Astrocyte of the hippocampus (primary cell): ENCODE measurements at places on chromosomes 4 and X.

DNA sequence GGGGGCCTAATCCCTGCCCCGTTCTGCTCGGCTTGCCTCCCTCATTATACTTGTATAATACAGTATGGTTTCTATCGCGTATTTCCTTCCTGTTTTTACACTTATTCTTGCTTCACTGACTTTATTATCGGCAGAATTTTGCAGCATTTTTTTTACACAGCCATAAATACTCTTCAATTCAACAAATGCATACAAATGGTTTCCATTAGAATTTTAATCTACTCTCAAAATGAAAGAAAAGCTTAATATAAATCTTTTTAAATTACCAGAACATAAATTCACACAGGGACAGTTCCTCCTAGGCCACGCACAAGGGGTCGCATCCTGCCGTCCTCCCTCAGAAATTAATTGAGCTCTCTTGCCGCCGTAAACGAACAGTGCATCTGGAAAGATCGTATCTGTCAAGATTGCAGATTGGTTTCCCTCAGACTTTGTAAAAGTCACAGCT is 42.9 kb downstream of the DCTD start:
- DNase-seq, result no peak

DNA sequence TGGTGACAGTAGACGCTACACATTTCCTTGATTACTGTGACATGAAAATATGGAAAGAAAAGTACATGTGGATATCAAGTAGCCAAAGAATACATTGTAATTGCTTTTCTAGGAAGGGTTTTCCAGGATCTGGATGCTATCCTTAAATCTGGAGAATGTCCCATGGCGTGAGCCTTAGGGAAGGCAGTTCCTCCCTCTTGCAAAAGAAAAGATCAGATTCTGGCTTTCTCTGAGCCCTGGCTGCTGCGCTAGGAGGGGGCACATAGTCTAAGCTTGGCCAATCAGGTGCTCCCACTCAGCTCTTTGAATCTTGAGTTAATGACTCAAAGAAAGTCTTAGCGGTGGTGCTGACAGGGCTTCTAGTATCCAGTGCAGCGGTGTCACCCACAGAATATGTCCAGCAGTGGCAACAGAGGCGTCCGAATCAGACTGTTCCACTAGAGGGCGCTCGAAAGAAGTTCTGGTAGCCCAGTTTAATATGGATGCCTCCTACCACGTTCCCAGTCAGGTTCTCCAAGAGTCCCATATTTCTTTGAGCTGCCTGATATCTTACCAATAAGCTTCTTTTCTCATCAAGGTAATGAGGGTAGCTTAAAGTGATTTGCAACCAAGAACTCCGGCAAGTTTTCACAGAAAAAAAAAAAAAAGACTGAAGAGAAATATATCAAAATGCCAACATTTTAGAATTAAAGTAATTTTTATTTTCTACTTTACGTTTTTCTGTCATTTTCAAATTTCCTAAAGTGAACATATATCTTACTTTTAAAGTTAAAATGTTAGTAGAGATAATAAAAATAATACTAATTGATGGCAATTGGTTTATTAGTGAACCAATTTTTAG is 213.4 kb upstream of the S100G start:
- DNase-seq, result peak; percentile 82

DNA sequence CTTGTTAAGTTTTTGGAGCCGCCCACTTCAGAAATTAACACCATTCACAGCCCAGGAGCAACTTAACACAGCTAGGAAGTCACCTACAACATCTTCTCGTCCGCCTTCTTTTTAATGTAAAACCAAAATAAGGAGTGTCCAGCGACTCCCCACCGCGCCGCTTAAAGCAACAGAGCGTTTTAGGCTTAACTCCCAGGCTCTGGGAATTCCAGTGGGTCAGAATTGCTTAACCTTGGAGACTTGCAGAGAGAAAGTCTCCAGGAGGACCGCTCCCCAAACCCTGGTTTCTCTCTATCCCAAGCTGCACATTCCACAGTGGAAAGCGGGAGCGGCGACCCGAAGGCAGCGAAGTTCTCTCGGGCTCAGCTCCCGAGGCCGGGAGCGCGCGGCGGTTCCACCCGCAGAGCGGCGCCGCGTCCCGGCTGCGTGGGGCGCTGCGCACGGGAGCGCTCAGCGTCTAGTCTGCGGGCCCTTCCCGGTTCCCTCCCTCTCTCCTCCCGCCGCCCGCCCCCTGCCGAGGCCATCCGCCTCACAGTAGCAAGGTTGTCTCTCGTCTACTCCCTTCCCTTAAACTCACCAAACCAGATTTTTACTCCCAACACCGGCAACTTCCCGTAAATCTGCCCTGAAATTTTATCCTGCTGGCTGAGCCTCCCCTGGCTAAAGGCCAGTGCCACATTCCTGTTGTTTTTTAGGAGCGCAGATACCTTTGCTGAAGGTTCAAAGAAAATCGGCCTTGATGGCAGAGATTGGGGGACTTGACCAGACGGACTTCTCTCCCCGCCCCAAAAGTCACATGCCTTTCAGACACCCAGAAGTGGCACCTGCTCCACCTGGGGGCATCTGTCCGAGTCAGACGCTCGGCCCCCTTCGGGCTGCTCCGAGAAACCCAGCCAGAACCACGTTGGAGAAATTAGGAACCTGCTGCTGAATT is at the start of gene RBM47:
TSS of gene RBM47 (minus strand) at position 464 of the 934 bp plus-strand sequence. CDS start 190,971 bp downstream, outside the sequence.
- DNase-seq, result peak; percentile 72

DNA sequence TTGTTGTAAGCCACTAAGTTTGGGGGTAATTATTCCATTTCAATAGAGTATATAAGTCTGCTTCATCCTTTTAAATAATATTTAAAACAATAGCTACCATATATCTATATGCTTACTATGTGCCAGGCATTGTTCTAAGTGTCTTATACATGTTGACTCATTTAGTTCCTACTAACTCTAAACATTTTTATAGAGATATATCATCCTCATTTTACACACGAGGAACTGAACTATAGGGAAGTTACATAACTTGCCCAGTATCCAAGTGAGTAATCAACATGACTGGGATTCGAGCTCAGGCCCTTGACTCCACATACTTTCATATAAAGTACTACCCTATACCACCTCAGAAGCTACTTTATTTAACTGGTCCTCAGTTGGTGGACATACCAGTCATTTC is 175.3 kb upstream of the RAI2 start:
- DNase-seq, result no peak

DNA sequence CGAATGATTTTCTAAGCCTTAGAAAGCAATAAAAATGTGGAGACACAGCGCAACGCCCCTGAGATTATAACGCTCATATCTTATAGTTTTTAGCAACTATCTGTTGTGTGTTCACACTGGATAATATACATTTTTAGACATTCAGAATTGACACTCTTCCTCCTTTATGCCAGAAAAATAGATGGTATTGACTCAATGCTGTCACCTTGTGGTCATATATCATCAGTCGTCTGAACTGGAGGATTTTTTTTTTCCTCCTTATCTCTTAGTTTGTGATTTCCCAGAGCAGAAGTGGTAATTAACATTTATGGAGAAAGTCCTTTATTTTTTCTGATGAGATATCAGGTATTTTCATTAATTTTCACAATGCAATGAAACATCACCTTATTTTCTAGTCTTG is 759.6 kb downstream of the RAB28 start:
- DNase-seq, result peak; percentile 17

- no peak for DNase-seq
Measured at GRCh38 chrX:41670112-41670511, 18.7 kb upstream of the GPR34 start.

DNA sequence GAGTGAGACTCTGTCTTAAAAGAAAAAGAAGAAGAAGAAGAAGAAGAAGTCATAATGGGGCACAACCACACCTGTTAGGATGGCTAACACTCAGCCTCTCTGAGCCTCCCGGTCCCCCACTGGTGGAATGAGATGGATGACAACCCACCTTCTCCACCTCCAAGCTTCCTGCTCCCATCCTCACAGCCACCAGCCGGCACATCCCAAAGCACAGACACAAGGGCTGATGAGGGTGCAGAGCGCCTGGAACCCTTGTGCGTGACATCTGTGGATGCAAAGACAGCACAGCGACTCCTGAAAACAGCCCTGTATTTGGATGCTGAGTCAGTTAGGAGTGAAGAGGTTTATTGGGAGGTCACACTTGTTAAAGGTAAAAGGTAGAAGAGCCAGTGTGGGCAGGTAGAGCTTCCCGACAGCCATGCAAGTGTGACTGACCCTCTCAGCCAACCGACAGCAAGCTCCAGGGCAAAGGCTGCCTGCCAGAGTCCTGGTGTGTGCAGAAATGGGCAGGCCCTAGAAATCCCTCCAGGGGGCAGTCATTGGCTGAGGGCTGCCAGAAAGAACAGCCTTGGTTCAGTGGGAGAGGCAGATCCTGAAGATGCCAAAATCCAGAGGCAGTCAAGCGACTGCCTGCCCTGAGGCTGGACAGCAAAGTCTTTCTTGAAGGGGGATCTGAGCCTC is 26.6 kb upstream of the MAN2B2 start:
- peak; percentile 56 for DNase-seq

DNA sequence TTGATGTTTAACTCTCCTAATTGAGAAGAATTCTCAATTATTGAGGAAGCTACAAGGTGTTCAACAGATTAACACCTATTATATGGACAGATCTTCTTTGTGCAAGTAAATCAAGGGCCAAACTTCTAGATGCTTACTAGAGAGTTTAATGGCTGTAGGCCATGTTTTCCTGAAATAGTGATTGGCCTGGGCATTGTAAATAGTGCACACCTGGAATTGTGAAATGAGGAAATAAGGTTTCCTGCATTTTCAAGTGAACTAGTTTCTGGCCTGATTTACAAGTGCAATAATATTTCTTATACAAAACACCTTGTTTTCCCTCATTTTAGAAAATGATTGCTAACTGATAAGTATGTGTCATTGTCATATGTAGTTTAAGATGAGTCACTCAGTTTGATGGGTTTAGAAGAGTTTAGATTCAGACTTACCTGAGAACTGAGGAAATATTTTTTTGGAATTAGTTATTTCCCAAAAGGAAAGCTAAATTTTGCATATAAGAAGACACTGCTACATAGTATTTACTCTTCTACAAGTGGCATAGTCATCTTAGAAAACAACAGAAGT is 21.2 kb downstream of the AFF1 start:
- DNase-seq, result no peak

- no peak for DNase-seq
Measured at GRCh38 chrX:25596921-25597320, 541.2 kb upstream of the MAGEB18 start.

DNA sequence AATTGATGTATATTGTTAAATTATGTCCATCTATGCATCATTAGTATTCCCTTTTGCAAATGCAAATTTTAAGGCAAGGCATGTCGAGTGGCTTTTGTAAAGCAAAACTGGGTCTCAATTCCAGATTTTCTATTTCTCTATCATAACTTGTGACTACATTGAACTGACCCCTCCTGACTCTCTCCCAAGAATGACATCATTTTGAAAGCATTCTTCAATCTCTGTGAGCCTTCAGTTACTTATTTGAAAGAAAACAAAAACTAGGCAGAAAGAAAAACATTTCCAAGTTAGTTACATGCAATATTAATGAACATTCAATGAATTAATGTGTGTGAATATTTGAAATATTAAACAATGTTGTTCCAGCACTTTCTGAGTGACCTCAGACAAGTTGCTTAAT is 314.3 kb upstream of the CLNK start:
- peak; percentile 57 for DNase-seq

DNA sequence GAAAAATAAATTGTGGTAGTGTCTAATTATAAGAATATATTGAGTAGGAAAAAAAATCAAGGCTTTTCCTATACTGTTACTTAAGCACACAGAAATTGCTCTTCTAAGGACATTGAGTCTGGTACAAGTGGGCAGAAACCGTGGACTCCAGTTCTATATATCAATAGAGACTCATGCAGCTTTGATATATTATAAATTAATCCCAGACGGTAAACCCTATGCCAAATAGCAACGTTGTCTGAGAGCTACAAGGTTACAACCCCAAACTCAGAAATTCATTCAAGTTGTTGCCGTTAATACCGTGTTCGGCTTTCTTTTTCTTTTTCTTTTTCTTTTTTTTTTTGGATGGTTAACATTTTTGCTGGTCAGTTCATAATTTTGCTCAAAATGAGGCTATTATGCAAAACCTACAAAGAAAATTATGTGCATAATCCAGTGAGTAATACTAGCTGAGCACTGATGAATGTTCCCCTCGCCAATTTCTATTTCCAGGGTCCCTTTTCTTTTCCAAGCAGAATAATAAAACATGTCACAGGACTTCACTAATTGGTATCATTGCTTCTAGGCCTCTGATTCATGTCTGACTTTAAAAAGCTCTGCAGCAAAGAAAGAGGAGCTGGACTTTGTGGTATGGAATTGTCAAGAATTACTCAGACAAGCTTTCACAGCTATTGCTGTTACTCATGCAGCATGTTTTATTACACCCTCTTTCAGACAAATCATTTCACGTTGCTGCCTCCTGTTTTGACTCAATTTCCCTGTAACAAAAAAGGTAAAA is 737.7 kb downstream of the NLGN4X start:
- peak; percentile 58 for DNase-seq

DNA sequence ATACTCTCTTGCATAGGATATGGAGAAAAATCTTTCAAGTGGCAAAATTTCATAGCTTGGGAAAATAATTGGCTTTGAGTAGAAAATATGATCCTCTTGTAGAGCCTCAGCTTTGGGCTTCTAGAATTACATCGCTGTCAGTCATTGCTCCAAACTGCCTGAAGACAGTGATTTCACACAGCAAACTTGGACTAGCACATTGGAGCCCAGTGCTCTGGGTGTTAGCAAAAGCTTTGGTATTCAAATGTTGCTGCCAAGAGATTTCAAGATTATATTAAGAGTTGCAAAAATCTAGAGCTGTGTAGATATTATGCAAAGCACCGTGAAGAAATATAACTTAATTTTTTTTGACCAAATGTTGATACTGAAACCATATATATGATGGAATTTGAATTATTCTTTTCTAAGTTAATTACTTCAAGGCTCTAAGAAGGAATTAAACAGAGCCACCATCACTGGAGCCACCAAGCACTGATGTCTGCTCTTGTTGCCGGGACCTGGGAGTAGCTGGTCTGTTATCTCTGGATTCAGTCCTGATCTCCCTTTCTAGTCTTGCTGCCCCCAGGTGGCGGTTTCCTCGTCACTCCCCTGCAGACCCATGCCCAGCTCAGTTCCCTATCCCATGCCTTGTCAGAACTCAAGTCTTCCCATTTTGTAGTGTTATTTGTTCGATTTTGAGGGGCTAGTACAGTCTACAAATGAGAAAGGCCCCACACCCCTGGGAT is 260.7 kb upstream of the SFRP2 start:
- peak; percentile 54 for DNase-seq

DNA sequence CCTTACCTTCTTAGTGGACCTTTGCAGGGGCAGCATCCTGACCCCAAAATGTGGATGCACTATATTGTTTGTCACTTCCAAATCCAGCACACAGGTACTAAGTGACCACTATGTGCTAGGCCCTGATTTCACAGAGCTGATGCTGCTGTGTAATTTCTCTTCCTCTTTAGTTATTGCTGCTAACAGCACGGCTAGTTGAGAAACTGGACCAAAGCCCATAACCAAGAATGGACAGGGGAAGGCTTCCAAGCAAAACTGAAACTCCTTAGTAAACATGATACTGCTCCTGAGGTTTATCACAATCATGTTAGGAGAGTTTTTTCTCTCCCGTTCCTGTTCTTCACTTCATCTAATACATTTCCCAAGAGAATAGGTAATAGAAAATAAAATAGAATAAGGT is 172.9 kb upstream of the TTC29 start:
- peak; percentile 75 for DNase-seq

GRCh38 chrX:5458300-5458842 is 770.3 kb downstream of the NLGN4X start:
- peak; percentile 15 for DNase-seq
